CD4-positive, alpha-beta memory T cell (primary cell): ENCODE measurements at places on chromosomes 1 and 21. TPM values are rescaled to one million over a fixed set of nuclear protein-coding genes. Genes with fewer than 3 reads are reported as not detected.

LRRC40 gene
- total RNA-seq = 11.6 TPM

C1orf94 gene
- total RNA-seq = not detected

DNA sequence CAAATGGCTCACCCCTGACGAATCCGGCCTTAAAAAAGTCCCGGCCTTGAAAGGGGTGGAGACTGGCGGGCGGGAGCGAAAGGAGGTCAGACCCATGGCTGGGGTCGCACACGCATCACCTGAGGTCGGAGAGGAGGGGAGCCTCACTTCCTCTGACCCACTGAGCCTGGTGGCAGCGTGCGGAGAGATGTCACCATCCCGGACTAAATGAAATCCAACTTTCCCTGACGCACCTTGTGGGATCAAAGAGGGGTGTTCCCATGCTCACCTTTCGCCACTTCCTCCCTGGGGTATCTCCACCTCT is 709 bp upstream of the SLC41A1 start:
- H3K4me1 ChIP-seq = peaks cover 51% of the 10 kb centered on the region
- no peak for DNase-seq
- no peaks in the 10 kb centered on the region for H3K36me3 ChIP-seq
- H3K27me3 ChIP-seq = no peaks in the 10 kb centered on the region
- peak overlapping the region; percentile 88 for H3K4me3 ChIP-seq

- no peaks in the 10 kb centered on the region for H3K27me3 ChIP-seq
- no peaks in the 10 kb centered on the region for H3K4me1 ChIP-seq
- no peak overlapping the region for H3K27ac ChIP-seq
- H3K36me3 ChIP-seq = no peaks in the 10 kb centered on the region
- no peak overlapping the region for H3K4me3 ChIP-seq
Observed at GRCh38 chr1:71435951-71436350, 355.1 kb upstream of the ZRANB2 start.

DNA sequence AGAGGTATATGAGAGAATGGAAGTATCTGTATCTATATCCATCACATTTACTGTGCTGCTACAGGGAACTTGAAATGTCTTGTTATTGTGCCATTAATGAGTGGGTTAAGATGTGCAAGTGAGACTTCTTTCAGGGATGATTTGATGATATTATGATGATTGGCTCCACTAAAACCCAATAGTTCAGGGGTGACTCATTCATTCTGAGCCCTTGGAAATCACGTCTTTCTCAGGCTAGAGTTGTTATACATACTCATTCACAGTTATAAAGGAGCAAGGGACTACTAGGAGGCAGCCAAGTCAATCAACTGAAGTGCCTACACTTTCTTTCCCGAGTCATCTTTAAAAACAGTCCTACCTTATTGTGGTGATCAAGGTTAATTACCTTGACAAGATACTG is 1109.8 kb upstream of the B3GALT2 start:
- no peak overlapping the region for H3K27ac ChIP-seq
- no peak for DNase-seq
- H3K4me3 ChIP-seq = no peak overlapping the region

DNA sequence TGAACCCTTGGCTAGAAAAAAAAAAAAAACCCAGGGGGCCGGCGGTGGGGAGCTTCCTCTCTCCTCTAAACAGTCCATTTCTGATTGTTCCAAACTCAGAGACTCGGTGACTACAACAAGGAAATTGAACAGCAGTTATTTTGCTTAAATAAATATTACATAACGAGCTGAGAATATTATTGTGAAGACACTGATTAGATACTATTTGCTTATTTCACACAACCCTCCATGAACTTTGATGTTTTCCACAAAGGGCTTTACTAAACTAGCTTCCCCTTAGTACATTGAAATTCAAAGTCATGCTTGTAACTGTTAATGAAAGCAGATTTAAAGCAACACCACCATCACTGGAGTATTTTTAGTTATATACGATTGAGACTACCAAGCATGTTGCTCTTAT is at the start of gene CFHR5:
Gene CFHR5, plus strand, starts transcription at position 279 of the 400 bp plus-strand sequence. Its CDS starts 109 bp downstream, at position 388.
- no peak within 1 kb of the TSS for H3K4me3 ChIP-seq
- no peaks in the 10 kb centered on the region for H3K4me1 ChIP-seq
- DNase-seq = no peak
- H3K36me3 ChIP-seq = no peaks in the 10 kb centered on the region
